RWPE1 (cell line): ENCODE measurements at places on chromosomes 4 and X.

DNA sequence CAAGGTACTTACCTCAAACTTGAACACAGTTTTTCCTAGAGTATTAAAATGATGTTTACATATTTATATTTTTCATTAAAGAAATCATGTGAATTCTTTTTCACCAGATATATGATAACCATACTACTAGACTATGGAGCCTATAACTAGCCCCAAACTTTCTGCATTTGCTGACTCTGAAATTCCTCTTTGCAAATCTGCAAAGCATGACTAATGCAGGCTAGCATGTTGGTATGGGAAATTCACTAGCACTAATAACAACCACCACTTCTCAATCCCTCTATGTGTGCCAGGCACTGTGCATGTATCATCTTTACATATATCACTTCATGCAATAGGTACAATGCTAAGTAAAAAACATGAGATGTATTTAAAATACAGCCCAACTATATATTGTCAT, 51.1 kb downstream of the SLC10A7 start:
- no peak for DNase-seq

- DNase-seq, result no peak
Measured at GRCh38 chr4:155062948-155063347, 145.5 kb upstream of the NPY2R start.

DNA sequence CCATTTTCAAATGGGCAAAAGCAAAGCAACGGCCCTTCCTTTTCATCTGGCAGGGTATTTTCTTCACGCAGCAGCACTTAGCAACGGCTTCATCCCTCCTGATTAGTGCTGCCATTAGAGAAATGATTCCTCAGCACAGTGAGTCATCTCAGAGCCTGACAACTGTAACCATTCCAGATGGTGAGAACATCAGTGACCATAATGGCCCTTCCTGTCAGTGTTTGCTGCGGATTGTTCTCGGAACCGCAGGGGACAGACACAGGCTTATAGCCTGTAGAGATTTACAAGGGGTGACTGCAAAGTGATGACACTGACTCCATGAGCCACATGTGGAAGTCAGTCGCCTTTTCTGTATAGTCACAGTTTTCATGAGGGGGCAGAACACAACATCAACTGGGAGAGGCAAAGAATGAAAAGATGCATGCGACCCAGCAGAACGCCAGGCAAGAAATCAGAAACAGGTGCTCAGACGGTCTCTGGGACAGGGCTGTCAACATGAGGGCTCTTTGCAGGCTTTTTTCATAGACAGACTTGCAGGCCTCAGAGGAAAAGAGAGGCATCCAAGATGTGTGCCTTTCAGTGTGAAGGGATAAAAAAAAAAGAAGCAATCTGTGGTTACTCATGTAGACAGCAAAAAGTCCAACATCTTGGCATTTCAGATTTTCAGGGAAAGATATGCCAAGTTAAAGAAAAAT, 69.9 kb upstream of the FBXW7 start:
- no peak for DNase-seq

GRCh38 chr4:39426728-39427127, 20.0 kb downstream of the KLB start:
- no peak for DNase-seq

GRCh38 chr4:123433976-123434375, 37.4 kb downstream of the SPRY1 start:
- no peak for DNase-seq

DNA sequence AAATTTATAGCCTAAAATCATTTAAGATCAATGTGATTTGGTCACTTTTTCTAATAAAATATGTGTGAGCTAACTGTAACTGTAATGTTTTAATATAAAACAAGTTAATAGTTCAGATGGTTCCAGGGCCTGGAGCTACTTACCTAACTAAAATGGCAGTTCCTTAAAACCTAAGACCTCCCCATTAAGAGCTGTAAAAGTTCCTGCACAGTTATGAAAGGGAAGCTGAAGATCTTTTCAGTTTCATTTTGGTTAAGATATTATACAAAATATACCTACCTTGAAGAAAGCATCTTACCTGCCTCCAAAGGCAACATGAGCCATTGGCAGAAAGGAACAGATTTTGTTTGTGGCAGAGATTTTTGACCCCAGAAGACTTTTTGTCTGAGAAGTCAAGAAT, 30.1 kb downstream of the HPF1 start:
- no peak for DNase-seq

- DNase-seq, result no peak
Measured at GRCh38 chrX:118153270-118153669, 36.7 kb upstream of the KLHL13 start.

DNA sequence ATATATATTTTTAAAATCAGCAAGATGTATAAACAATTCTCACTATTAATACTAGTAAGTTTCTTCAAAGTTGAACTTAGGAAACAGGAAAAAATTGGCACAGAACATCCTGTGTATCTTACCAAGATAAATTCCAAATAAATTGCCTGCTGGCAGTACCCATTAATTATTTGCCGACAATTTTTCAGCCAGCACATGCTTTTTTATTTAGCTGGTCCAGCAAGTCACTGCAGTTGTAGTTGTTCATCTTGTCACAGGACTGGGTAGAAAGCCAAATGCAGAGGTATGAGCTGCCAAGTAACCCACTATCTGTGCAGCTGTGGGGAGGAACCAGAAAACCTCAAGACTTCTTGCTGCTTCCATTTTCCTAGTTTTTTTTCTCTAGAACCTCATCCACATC, 113.4 kb downstream of the PACRGL start:
- DNase-seq, result no peak

- DNase-seq, result no peak
Measured at GRCh38 chr4:57220172-57220571, 110.0 kb upstream of the IGFBP7 start.

DNA sequence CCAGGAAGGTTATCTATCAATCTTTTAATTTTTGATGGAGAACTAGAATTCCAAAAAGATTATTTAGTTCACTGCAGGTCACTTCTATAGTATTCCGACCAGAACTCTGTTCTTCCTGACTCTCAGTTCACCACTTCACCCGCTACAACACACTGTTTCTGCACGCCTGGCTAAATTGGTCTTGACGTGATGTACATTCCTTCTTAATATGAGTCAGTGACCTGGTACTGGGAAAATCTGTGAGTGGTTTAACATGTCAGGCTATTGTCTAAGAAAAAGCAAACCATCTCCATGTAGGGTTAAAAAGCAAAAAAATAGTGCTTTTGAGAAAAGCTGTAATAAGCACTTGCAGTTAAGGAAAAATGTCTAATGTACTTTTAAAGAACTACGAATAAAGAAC, 120.4 kb downstream of the NDST3 start:
- no peak for DNase-seq

- no peak for DNase-seq
Measured at GRCh38 chrX:108437349-108438109, 693 bp downstream of the COL4A6 start.

DNA sequence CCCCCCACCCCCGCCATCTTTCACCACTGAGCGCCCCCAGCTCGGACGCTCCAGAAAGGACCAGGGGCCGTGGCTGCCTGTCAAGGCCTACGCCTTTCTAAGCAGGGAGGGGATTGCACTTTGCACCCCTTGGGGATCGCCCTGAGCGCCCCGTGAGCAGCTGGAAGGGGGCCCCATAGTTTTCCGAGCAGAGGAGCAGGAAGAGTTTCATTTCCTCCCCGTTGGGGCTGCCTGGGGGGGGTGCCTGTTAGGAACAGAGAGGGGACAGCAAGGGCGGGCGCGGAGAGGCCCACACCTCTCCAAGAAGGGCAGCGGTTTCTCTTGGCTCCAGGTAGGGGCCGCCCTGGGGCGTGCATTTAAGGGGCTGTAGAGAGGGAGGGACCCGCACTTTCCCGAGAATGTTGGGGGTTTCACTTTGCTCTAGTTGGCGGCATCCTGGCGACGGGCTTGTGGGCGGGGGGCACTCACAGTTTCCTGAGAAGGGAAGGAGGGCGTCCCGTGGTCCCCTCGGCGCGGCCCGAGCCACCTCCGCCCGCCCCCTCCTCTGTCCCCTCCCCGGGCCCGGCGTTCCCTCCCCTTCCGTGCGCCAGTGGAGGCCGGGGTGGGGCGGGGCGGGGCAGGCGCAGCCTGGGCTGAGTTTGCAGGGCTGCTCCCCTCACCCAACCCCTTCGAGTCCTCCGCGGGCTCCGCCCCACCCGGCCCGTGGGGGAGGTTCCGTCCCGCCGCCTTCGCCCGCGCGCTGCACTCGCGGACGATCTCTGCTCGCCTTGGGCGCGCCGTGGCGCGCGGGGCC, 82.3 kb upstream of the CD99 start:
- peak; percentile 75 for DNase-seq

DNA sequence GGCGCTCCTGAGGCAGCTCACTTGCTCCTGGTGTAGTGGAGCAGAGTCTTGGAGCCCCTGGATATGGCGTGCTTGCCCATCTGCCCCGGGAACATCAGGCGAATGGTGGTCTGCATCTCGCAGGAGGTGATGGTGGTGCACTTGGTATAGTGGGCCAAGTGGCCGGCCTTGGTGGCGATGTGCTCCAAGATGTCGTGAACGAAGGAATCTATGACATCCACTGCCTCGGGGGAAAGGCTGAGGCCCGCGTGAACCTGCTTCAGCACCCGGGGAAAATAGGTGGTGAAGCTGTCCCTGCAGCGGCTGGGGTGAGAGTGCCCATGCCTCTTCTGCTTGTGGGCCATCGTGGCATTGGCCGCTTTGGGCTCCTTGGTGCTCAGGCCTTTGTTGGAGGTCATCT, 58.1 kb upstream of the TMSB15B start:
- no peak for DNase-seq

DNA sequence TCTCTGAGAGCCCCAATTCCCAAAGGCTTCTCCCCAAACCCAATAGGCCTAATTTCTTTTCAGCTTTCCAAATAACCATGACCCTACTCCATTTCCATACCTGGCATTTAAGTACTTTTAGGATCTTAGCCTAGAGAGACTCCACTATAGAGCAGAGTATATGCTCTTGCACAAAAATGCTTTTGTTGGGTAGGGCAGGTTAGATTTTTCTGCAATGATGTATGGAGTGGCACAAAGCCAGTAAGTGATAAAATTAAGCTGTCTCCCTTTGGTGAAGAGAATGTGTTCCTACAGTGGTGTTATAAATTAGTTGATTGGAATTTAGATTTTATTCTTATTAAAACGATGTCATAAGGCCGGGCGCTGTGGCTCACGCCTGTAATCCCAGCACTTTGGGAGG, 124.9 kb downstream of the INPP4B start:
- peak; percentile 38 for DNase-seq

DNA sequence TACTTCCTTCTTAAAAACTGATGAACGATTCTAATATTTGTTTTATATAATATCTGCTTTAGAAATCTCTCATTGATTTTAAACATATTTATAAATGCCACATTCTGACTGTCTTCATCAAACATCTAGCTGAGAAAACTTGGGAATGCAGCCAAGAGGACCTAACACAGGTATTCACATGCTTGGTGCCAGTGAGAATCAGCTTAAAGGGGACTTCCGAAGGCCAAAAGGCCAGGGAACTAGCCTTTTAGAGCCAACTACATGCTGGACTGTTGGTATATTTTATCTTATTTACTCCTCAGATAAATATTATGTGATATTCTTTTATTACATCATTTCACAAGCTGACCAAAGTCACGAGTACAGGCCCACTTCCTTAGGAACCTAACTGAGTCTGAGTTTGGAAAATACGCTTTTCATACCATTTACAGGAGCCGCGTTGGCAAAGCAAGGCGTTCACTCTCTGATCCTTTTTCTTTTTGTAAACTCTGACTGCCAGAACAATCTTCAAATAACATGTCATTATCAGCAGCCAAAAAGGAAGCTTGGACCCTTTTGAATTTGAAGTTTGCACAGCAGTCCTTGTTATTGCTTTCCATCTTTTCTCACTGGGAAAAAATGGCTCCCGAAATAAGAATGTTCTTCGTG, 41.1 kb upstream of the PDLIM3 start:
- DNase-seq, result no peak

GRCh38 chrX:15356444-15356843, 21.1 kb upstream of the PIGA start:
- DNase-seq, result no peak

DNA sequence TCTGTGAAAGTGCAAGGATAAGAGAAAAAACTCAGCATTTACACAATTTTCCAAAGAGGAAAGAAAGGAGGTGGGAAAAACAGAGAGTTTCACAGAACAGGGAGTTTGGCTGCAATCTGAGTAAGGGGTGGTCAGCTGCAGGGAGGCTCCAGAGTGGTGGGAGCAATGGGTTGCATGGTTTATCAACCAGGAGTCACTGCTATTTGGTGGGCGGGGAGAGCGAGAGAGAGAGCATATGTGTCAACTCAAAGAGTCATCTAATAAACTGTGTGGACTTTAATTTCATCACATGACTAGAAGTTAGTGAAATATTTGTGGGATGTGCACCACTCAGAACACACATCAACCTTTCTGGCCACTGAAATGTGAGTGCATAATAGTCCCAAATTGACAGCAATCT, 94.6 kb downstream of the FAM13A start:
- no peak for DNase-seq

GRCh38 chr4:6964858-6965257, 55.2 kb downstream of the TBC1D14 start:
- DNase-seq, result no peak

GRCh38 chr4:133146574-133147241, 2.4 kb upstream of the PCDH10 start:
- no peak for DNase-seq

DNA sequence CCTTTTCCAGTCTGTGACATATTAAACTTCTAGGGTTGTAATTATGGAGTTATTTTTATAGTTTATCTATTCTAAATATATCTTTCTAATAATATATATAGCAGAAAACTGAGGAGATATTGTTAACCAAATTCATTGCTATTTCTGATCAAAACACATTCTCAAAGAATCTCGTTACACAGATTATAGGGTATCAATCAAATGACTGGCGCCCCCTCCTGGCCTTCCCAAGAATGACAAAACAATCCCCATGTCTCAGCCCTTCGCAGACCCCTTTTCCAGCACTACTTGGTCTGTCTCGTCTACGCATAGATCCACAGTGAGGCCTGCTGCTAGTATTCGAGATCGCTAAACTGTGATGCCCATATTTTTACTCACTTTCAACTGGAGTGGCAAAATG, 209.3 kb downstream of the GPC3 start:
- peak; percentile 0 for DNase-seq

GRCh38 chr4:38775326-38775725, 7.5 kb downstream of the TLR10 start:
- no peak for DNase-seq

GRCh38 chrX:38643903-38644302, 82.6 kb downstream of the TSPAN7 start:
- no peak for DNase-seq

DNA sequence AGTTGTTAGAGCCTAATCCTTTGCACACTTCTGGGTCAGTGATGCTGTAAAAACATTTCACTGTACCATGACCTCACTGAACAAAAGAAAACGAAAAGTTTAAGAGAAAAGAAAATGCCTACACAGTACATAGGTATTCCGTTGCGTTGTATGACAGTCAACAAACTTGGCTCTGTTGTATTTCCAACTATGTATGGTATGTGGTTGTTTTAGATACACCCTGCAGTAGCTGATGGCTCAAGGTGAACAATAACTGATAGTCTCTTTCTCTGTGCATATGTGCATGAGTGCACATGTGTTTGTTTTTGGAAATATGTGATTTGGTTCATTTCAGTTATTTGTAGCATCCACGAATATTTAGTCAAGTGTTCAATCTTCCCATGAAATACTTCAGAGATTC, 176.0 kb downstream of the BMPR1B start:
- DNase-seq, result peak; percentile 36
